ENCODE measurements at places on chromosomes 3 and 15.

- DNase-seq = no peak
These were observed 835 bp downstream of the ARIH2 start for GRCh38 chr3:48919215-48920138.

- DNase-seq = no peak
These were observed 32.6 kb downstream of the SEMA7A start for GRCh38 chr15:74400915-74401757.

DNA sequence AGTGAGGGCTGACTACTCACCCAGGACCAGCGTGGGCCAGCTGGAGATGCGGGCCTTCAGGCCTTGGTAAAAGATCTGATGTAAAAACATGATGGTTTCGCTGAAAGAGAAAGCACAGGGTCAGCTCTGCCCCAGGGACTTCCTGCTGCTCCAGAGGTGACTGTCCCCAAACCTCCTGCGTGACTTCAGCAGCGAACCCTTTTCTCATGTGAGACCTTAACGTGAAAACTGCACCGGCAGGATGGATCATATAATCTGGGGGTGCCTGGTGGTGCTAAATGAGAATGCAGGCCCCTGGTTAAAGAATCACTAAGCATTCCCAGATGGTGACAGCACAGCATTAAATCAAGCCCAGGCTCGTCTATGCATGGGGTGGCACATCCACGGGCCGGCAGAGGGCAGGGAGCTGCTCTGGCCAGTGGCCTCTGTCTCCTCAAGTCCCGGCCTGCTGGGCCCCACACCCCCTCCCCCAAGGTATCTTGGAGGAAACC lies 55.4 kb downstream of the RASGRF1 start:
- no peak for DNase-seq

GRCh38 chr3:61297821-61298220 lies 46.6 kb upstream of the FHIT start:
- no peak for DNase-seq

DNA sequence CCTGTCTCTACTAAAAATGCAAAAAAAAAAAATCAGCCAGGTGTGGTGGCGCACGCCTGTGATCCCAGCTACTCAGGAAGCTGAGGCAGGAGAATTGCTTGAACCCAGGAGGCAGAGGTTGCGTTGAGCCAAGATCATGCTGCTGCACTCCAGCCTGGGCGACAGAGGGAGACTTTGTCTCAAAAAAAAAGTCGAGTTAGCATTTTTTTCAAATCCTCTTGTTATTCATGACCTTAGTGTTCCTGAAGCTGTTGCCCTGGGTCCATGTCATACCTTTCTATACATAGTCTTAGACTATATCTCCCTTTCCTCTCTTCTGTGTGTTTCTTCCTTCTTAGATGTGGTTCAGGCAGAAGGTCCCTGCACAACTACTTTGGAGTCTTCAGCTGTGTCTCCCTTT lies 6.4 kb downstream of the FMN1 start:
- no peak for DNase-seq

DNA sequence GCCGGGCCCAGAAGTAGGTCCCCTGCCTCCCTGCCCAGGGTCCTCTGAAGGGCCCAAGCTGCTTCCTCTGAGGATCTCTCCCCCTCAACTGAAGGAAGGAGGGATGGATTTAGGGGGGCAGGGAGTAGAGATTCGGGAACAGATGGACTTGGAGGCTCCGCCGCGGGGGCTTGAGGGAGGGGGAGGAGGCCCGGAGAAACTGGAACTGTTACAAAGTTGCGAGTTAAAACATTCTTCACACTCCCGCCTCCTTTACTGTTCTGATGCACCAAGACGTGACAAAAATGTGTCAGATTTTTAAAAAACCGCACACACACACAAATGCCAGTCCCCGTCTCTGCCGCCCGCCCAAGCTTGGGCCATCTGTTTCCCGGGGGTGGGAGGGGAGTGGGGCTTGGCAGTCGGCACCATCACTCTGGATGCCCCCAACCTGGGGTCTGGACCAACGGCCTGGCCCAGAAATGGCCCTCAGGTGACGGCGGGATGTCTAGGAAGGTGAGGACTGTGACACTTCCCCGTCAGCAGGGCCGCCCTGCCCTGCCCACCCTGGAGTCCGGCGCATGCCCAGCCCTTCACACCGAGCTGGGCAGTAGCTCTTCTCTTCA lies 25.0 kb upstream of the LINGO1 start:
- DNase-seq = no peak

- DNase-seq = no peak
These were observed 4.3 kb upstream of the ITIH3 start for GRCh38 chr3:52790337-52790736.

DNA sequence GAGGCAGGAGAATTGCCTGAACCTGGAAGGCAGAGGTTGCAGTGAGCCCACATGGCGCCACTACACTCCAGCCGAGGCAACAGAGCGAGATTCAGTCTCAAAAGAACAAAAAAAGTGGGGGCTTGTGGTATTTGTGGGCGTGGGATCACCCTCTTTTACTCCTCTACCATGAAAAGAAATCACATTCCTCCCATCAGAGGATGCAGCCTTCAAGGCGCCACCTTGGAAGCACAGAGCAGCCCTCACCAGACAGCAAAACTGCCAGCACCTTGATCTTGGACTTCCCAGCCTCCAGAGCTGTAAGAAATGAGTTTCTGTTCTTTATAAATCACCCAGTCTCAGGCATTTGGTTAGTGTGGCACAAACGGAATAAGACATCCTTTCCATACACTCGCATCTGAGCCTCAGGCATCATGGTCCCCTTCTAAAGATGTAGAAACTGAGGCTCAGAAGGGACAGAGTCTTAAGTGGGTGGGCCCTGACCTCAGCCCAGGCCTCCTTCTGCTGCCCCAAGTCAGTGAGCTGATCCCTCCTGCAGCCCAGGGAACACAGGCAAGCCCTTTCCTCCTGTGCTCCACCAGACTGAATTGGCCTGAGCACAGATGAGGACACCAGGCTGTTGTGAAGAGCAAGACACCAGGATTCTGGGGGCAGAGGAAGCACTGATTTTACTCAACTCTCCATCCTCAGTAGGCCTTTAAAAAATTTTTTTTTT lies 201.7 kb upstream of the LINGO1 start:
- no peak for DNase-seq

GRCh38 chr3:124770336-124771082 lies 40.3 kb downstream of the UMPS start:
- peak; percentile 53 for DNase-seq

GRCh38 chr15:29939404-29939803 lies 117.1 kb upstream of the TJP1 start:
- DNase-seq = no peak

DNA sequence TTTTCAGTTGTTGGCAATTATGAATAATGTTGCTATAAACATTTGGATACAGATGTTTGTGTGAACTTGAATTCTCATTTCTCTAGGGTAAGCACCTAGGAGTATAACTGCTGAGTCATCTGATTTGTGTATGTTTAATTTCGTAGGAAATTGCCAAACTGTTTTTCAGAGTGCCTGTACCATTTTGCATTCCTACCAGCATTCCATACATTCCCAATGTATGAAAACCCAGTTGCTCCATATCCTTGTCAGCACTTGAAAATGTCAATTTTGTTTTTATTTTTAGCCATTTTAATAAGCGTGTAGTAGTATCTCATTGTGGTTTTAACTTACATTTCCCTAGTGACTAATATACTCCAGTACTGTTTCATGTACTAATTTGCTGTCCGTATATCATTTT lies 98.5 kb upstream of the TSC22D2 start:
- no peak for DNase-seq

GRCh38 chr3:181703601-181704420 lies 7.9 kb upstream of the SOX2 start:
- DNase-seq = no peak

DNA sequence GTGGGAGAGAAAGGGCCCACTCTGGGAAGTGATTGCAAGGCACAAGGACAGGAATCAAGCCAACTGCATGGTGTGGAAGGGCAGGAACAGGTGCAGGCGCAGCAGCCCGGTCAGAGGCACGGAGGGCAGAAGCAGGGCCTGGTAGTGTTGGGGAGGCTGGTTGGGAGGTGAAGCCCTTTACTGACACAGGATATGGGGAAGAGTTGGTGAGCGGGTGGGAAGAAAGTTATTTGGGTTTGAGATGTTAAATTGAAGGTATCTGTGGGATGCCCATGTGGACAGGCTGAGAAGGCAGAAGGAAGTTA lies 83.6 kb upstream of the ABHD2 start:
- DNase-seq = no peak

DNA sequence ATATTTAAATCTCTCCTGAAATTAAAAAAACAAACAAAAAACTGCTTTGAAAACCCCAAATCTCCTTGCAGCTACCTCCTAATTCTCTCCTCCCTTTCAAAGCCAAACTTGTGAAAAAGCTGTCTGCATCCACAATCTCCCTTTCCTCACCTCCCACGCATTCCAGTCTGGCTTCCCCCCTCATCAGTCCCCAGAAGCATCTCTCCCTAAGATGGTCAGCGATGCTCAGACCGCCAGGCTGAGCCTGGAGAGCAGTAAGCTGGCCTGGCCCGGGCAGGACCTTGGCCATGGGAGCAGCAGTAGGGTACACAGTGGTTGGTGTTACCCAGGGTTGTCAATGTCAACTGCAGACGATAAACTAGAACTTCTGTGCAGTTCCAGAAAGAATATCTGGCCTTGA lies 32.9 kb upstream of the BLM start:
- no peak for DNase-seq

DNA sequence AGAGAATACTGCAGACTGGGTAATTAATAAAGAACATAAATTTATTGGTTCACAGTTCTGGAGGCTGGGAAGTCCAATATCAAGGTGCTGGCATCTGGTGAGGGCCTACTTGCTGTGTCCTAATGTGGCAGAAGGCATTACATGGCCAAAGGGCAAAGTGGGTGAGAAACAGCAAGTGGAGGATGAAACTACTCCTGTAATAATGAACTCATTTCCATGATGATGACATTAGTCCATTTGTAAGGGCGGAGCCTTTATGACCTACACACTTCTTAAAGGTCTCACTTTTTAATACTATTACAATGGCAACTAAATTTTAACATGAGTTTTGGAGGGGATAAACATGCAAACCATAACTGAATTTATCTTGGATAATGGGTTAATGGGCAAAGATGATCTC lies 139.6 kb upstream of the SGO1 start:
- DNase-seq = no peak

- DNase-seq = no peak
These were observed 919.7 kb upstream of the CADM2 start for GRCh38 chr3:84039099-84039498.

- DNase-seq = no peak
These were observed 297.3 kb upstream of the PROK2 start for GRCh38 chr3:72082186-72082715.

DNA sequence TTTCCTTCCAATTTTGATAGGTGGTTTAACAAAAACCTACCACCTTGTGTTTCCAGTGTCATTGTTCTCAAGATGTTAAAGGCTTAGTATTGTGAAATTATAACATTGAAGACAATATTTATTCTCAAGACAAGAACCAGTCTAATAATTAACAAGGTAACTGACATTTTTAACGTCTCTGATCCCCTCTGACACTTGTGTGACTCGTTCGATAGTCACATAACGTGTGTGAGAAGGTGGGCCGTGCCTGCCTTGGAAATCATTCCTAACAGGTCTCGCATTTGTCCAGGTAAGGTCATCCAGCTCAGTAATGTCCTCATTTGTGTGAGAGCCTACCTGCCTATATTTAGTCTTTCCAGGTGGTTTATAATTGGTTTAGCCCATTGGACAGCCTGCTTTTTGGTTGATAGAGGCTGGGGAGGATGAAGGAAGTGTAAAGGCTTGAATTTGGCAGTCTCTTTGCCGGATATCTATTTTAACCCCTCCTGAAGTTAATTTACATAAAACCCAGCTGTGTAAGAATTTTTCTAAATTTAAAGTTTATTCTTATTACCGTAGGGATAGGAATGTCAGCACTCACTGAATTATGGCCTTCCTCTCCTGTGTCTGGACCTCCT lies 94.4 kb downstream of the AKAP13 start:
- DNase-seq = no peak

- no peak for DNase-seq
These were observed 42.5 kb upstream of the ABHD10 start for GRCh38 chr3:111936191-111936841.

DNA sequence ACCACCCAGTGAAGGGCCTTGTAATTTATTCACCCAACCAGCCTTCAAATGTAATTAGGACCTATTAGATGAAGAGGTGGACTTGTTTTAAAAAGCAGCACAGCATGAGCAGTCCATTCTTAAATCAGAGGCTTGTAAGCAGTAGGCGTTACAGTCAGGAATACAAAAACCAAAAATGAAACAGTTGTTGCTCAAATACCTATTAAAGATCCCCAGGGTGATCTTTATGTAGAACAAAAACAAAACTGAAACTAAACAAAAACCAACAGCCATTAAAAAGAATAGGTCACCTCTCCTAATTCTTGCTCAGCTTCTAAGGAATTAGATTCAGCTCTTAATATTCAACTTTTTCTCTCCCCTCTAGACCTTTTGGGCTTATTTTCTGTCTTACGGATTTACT lies 104.9 kb upstream of the ST8SIA2 start:
- no peak for DNase-seq

DNA sequence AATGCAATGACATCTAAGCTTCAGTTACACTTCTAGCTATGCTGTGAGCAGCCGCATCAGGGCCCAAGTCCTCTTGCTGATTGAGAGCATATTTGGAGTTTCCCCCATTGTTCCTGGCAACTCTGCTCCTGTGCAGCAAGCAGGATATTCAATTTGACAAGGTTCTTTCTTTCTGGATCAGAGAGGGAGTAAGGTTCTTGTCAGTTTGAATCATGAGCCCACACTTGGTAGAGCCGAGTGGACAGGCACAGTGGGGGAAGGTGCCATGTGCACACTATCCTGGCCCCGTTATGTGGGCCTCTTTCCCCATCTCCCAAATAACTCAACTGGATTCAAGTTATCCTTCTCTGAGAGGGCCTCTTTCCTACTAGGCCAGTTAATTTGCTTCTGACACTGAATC lies 385.4 kb downstream of the ZIC1 start:
- no peak for DNase-seq

- no peak for DNase-seq
These were observed 5.3 kb downstream of the SEMA7A start for GRCh38 chr15:74428442-74428787.

DNA sequence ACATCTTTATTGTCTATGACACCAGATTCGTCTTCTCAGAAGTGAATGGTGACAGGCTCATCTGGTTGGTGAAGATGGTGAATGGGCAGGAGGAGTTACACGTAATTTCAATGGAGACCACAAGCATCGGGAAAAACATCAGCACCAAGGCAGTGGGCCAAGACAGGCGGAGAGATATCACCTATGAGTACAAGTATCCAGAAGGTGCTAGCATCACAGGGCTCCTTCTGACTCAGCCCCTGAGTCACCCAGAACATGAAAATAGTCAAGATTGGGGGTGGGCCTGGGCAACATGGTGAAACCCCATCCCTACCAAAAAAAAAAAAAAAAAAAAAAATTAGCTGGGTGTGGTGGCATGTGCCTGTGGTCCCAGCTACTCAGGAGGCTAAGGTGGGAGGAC lies 32.6 kb downstream of the TGM4 start:
- no peak for DNase-seq

DNA sequence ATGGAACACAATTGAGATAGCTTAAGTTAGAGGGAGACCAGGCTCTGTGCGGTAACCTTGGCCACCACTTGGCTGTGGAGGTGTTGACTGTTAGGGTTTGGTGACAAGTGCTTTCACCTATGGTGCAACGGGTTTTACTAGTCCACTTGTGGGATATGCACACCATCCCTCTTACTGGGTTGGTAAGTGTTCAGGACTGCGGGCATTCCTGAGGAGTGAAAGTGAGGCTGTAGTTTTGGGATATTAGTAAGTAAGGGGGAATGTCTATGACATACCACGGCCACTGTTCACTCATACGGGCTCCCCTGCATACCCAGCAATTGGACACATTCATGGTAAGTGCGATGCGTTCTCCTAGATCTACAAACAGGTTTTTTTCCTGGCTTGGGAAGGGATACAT lies 8.0 kb upstream of the RAD54L2 start:
- DNase-seq = no peak

Data from caudate nucleus (tissue), 63 donors.